Stimulated activated naive CD8-positive, alpha-beta T cell treated with anti-CD3 and anti-CD28 coated beads, Interleukin-15, Interleukin-2, amounts not matched to agents 100 U/mL and 50 U/mL, for 24 hours (primary cell): ENCODE measurements at places on chromosomes 5 and 9.

GRCh38 chr5:140221697-140222223, 46.8 kb downstream of the CYSTM1 start:
- DNase-seq, result no peak

GRCh38 chr5:73821003-73821402, 195.0 kb downstream of the ARHGEF28 start:
- no peak for DNase-seq

- no peak for DNase-seq
Observed at GRCh38 chr5:8953016-8953415, 592.9 kb downstream of the SEMA5A start.

- no peak for DNase-seq
Observed at GRCh38 chr5:169801324-169801777, 164.3 kb downstream of the DOCK2 start.
